Mesenteric fat pad (tissue), 1 donor: ENCODE measurements at places on chromosomes 11 and 22. TPM values are rescaled to one million over a fixed set of nuclear protein-coding genes. Genes with fewer than 3 reads are reported as not detected.

FZD4 gene
- 295 TPM for total RNA-seq

DNA sequence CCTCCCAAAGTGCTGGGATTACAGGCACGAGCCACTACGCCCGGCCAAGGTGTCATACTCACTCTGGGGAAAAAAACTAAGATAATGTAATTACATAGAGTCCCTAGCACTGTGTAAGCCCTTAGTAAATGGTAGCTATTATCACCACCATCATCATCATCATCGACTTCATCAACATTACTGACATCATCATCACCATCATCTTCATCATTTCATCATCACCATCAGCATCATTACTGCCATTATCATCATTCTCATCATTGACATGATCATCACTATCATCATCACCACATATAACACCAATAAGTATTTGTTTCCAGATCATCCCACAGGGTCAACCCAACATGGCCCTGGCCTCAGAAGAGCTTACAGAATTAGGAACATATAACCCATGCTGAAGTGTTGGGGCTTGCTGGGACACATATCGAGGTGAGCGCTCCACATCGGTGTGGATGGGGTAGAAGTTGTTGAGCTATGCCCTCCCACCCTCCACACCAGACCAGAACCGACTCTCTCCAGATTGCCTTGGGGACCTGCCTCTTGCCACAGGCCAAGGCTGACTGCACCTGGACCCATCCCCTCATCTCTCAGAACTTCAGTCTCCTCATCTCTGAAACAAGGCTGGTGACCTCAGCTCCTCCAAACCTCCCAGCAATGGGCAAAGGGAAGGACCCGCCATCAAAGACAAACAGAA lies 14.7 kb upstream of the CD5 start:
- DNase-seq, result peak; percentile 64

GVQW3 gene
- 1.1 TPM for total RNA-seq

GAS2 gene
- 0.71 TPM for total RNA-seq

OR51F2 gene
- not detected for total RNA-seq

GRCh38 chr22:49324527-49325491 lies 502.9 kb downstream of the BRD1 start:
- peak; percentile 81 for DNase-seq

DNA sequence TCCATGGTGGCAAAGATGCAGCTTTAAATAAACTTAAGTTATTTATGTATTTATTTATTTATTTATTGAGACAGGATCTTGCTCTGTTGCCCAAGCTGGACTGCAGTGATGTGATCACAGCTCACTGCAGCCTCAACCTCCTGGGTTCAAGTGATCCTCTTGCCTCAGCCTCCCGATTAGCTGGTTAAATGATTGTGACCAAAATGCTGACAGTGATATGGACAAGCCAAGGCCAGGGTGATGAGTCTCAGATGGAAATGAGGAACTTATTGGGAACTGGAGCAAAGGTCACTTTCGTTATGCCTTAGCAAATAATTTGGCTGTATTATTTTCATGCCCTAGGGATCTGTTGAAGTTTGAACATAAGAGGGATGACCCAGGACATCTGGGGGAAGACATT lies 9.3 kb upstream of the LRP5 start:
- DNase-seq, result no peak

- DNase-seq, result no peak
These were observed 301.7 kb downstream of the BRD1 start for GRCh38 chr22:49525801-49526535.

KCNK4 gene
- not detected for total RNA-seq

- no peak for DNase-seq
These were observed 55.3 kb upstream of the BMAL1 start for GRCh38 chr11:13222285-13222684.

GRCh38 chr22:23841736-23842445 lies 3.1 kb upstream of the DERL3 start:
- DNase-seq, result no peak

DNA sequence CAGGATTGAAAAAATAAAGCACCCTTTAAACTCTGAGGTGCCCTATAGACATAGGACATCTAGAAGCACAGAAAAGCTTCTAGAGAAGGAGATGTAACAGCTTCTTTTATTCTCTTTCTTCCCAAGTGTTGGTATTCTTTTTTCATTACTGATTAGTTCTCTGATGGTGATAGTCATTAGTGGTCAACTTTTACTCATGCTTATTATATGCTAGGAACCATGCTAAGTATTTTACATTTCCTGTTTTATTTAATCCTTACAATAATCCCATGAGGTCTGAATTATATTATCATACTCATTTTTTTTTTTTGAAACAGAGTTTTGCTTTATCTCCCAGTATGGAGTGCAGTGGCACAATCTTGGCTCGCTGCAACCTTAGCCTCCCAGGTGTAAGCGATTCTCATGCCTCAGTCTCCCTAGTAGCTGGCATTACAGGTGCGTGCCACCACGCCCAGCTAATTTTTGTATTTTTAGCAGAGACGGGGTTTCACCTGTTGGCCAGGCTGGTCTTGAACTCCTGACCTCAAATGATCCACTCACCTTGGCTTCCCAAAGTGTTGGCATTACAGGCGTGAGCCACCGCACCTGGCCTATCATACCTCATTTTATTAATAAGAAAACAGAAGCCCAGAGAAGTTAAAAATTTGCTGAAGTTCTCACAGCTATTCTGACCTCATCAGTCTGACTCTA lies 3.0 kb downstream of the C11orf52 start:
- no peak for DNase-seq

KRTAP5-7 gene
- total RNA-seq, result 0.39 TPM

PHOX2A gene
- total RNA-seq, result not detected

MPZL3 gene
- 1.7 TPM for total RNA-seq

CTTN gene
- 232 TPM for total RNA-seq

SHISAL1 gene
- total RNA-seq, result 3.3 TPM

GRCh38 chr11:37313266-37313665 lies 715.2 kb upstream of the RAG2 start:
- no peak for DNase-seq

GRCh38 chr11:34343153-34343552 lies 14.7 kb downstream of the ABTB2 start:
- DNase-seq, result no peak

- DNase-seq, result no peak
These were observed 161.1 kb upstream of the CCDC179 start for GRCh38 chr11:23021287-23021863.

DNA sequence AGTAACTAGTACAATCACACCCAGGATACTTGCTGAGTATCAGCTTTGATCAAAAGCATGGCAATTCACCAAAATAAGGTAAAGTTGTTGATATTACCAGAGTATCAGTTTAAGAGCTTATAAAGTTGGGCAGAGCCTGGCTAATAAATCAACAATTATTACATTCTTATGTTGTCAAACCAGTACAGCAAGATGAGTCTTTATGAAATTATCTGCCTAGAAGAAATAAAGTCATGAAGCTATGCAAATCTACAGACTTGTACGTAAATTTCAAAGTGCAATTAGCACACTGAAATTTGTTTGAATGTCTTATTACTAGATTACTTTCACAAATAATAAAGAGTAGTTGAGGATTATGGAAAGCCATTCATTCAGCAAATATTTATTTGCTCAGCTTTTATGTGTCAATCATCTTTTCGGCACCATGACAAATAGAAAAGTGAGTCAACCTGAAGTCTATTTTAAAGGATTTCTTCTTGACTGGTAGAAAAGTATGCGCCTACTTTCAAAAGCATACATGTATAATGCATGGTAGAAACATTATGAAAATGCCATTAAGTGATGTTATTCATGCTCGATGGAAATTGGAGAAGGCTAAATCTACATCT lies 5.0 kb upstream of the ANO3 start:
- DNase-seq, result no peak

DNA sequence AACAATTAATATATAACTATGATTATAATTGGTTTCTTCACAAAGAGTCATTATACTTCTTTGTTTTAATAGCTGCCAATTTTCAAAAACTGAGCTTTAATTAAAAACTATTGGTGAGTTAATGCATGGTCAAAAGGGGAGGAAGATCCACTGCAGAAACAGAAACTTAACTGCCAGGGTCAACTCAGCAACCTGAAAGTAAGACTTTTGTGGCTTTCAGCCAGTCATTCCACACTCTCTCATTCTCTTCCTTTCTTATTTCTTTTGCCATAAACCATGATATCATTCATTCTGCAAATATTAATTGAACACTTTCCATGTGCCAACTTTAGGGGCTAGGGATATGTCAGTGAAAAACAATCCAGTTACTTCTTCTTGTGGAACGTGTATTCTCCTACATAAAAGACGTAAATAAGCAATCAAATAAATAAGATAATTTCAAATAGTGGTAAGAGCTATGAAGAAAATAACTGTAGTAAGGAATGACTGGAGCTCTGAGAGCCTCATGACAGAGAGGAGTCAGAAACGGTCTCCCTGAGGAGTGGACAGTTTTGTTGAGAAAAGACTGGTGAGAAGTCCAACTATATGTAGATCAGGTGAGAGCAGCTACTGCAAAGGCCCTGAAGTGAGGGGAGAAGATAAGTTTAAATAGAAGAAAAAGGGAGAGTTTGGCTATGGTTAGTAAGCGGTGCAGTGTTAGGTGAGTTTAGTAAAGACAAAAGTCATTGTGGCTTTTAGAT lies 130.5 kb downstream of the GRIA4 start:
- DNase-seq, result no peak

- peak; percentile 90 for DNase-seq
These were observed at the start of gene SCARF2 for GRCh38 chr22:20437613-20438426. TSS of gene SCARF2 (minus strand) at chr22:20437825. CDS start at chr22:20437754, 71 bp downstream.

MYO7A gene
- total RNA-seq, result 23.2 TPM

DNA sequence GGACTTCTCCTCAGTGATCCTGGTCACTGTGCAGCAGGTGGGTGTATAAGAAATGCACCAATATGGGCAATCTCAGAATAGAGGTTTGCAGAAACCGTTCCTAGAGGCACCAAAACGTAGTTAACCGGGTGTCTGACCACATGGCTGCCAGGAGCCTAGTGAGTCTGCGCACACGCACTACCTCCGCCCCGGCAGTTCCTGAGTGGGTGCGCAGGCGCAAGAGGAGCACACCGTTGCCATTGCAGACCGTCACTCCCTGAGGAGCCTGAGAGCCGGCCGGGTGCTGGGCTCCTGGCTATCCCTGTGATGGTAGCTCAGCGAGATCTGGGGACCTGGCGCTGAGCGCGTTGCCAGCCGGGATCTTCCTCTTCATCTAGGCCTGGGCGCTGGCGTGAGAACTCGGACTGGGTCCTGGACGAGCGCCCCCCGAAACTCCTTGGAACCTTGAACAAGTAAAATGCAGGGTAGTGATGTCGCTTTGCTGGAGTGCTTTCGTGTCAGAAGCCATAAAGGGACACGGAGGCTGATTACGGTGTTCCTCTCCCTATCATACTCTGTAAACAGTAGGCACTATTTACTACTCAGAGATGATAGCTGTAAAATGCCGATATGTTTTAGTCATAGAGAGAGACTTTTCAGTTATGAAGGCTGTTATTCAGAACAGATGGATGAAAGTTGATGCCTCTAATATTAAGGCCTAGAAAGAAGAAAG lies at the start of gene MS4A13:
Gene MS4A13, plus strand, starts transcription at position 249 of the 712 bp plus-strand sequence. CDS start 2,692 bp downstream, outside the sequence.
- DNase-seq, result no peak

- DNase-seq, result peak; percentile 9
These were observed 1.7 kb downstream of the HPX start for GRCh38 chr11:6438979-6439571.

DNA sequence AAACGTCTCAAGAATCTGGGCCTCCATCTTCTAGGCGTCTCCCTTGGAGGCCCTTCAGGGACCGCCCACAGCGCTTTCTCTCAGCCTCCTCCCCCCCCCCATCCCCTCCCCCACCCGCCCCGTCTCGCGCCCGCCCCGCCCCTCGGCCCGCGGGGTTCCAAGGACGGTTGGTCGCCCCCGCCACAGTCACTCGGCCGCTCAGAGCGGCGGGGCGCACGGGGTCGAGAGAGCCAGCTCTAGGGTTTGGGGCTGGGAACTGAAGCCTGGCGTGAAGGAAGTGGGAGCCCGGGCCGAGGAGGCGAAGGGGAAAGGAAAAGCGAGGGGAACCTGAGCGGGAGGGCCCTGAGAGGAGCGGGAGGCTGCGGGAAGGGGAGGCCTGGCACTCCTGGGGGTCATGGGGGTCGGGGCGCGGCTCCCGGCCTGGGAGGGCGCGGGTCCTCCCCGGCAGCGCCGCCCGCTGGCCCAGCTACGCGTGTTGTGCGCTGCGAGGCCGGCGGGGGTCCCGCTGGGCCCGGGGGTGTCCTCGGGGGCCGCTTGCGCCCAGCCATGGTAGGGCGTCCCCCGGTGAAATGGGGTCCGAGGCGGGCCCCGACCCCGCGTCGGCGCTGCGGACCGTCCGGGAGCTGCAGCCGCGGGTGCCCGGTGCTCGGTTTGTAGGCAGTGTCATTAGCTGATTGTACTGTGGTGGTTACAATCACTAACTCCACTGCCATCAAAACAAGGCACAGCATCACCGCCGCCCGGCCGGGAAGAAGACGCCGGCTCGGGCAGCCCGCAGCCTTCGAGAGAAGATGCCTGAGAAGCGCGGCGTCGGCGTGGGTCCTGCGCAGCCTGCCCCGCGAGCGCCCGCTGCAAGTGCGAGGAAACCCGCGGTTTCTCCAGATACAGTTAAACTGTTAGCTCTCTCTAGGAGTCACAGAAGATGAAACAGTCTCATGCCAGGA lies at the start of gene BTG4:
Gene BTG4, minus strand, starts transcription at position 91 of the 944 bp plus-strand sequence. CDS start 13,610 bp downstream, outside the sequence.
- no peak for DNase-seq

SMIM35 gene
- not detected for total RNA-seq

SCGB1D2 gene
- total RNA-seq, result not detected

DNA sequence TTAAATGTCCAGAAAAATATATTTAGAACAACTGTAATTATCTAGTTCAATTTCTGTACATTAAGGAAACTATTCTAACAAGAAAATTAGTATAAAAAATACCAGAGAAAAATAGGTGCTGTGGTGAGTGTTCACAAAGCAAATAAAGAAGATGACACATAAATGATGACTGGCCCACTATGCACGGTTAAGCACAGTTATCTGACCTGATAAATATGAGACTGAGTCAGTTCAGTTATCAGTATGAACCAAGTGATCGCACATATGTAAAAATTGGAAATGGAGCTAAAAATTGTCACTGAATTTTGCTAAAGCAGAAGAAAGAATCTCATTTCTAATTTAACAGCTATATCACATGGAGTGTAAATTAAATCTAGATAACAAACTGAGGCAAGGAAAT lies 18.8 kb upstream of the MAML2 start:
- DNase-seq, result no peak

DNA sequence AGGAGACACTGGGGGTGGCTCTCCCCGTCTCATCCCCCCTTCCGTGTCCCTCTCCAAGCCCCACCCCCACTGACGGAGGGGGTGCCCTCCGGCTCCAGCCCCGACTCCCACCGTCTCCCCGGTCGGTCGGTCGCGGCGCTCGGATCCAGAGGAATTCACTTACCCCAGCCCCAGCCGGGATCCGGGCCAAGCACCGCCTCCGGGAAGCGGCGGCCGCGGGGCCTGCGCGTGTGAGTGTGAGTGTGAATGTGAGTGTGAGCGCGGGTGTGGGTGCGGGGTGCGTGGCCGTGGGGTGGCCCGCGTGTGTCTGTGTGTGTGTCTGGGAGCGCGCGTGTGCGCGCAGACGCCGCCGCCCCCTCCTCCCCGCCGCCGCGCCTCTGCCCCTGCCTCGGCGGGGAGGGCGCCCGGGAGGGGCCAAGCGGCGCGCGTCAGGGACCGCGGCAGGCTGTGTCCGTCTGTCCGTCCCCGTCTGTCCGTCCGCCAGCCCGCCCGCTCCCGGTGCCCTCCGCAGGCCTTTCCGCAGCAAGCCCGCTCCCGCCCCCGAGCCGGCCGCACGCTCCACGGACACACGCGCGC lies at the start of gene ELFN2:
Gene ELFN2, minus strand, starts transcription at position 345 of the 576 bp plus-strand sequence. CDS start 51,945 bp downstream, outside the sequence.
- no peak for DNase-seq

GRCh38 chr11:95378111-95378510 lies 147.1 kb upstream of the SESN3 start:
- no peak for DNase-seq

ABCG4 gene
- not detected for total RNA-seq

GRCh38 chr11:5833446-5833845 lies 8.3 kb downstream of the OR52E6 start:
- DNase-seq, result no peak
